ENCODE measurements at places on chromosomes 12 and 14.

DNA sequence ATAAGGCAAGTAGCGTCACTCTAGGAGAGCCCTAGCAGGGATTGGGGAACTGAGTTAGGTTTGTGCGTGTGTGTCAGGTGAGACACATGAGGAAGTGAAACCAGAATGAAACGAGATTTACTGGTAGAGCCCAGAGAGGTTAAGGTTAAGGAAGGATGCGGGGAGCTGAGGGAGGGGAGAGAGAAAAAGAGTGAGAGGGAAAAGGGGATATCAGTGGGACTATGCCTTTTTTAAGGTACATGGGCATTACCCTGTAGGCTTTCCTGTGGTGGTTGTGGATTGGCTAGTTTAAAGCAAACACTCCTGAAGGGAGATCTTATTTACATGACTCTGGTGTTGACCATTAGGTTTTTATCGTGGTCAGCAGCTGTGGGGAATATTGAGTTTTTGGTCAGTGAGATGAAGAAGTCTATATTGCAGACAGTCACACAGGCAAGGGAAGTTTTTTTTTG lies 13.9 kb downstream of the ZDHHC17 start:
- DNase-seq, result no peak

GRCh38 chr12:4934407-4935035 lies 24.8 kb downstream of the KCNA1 start:
- no peak for DNase-seq

GRCh38 chr12:109581856-109582255 lies 8.3 kb downstream of the MVK start:
- peak; percentile 30 for DNase-seq

GRCh38 chr12:107127482-107128430 lies 34.4 kb upstream of the CRY1 start:
- no peak for DNase-seq

- peak; percentile 1 for DNase-seq
Measured at GRCh38 chr14:42140831-42141279, 534.2 kb downstream of the LRFN5 start.

DNA sequence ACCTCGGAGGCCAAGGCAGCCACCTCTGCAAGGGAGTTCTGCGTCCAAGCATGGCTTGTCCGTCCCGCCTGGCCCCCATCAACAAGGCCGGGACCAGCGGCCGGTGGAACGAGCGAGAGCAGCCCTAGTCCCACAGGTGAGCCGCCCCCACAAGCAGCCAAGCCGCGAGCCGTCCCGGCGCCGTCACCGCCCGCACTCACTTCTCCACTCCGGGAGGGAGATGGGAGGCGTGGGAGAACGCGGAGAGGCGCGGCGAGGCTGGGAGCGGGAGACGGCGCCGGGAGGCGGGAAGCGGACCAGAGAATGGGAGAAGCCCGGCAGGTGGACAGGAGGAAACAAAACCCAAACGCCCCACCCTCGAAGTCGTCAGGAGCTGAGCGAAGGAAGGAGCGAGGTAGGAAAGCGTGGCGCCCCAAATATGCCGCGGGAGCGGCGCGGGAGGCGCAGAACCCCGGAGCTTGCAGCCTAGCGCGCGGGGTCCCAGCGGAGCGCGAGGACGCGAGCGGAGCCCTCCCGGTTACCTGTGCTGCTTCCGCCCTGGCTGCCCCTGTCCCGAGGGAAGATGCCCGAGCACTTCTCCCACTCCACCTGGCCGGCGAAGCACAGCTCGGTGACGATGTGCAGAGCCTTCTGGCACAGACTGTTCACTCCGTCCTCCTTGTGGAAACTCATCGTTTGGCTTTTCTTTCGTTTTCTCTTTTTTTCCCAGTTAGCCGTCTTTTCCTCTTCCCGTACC lies 600 bp downstream of the SYT10 start:
- DNase-seq, result peak; percentile 2

DNA sequence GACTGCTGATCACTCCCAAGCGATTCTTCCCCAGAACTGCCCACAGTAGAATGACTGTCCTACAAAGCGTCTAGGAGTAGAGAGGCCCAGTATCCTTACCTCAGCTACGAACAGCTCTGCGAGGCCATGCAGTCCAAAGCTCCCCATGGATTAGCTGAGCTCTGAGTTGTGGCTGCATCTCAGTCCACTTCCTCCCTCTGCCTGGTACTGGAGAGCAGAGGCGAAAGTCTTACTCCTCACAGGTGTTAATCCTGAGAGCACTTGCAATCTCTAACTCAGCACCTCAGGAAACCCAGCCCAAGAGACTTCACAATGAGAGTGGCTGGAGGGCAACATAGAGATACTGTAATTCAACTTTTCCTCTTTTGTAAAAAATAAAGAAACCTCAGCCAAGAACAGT lies 493.1 kb downstream of the BCAT1 start:
- DNase-seq, result no peak

- no peak for DNase-seq
Measured at GRCh38 chr12:31815096-31815495, 86.3 kb upstream of the AMN1 start.
